ENCODE measurements at places on chromosomes 12 and 14.

GRCh38 chr12:1810201-1810930 is 10.0 kb upstream of the LRTM2 start:
- no peak for DNase-seq

DNA sequence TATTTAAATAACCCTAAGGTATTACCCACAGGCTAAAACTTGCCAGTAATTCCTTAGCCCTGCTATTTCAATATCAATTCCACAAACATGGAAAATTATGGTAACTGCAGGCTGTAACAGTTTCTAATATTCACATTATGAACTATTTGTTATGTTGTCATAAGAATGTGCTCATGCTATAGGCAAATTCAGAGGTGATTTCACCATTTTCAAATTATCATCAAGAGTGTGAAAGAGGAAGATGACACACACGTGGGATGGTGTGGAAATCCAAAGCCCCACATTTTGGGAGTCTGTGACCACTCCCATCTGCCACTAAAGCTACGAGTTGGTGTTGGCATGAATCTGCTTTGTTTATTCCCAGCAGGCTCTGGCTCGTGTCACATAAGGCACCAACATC is 5.9 kb upstream of the MYO1A start:
- DNase-seq, result no peak

GRCh38 chr12:65155784-65156183 is 13.6 kb upstream of the LEMD3 start:
- peak; percentile 47 for DNase-seq

- DNase-seq, result no peak
Observed at GRCh38 chr12:64744422-64745258, 14.6 kb downstream of the GNS start.

GRCh38 chr12:51391283-51392123 is at the start of gene GALNT6:
GALNT6 (minus strand) TSS chr12:51391406; CDS start chr12:51379781, 11,625 bp downstream.
- no peak for DNase-seq

DNA sequence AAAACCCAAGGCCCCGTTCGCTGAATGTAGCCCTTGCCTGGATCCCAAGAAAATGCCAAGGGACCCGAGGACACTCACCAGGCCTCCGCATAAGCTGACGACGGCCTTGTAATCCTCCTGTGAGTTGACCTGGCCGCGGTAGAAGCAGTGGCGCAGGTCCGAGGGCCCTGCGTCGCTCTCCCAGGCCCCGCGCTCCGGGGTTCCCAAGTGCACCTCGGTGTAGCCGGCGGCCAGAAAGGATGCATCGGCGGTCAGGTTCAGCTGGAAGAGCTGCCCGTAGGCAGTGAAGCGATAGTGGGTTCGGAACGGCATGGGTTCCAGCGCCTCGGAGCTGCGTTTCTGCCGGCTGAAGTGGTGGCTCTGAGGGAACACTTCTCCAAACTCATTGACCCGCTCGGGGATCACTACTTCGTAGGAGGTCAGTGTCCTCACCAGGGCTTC is 1.2 kb downstream of the ADAMTS20 start:
- no peak for DNase-seq

- DNase-seq, result no peak
Observed at GRCh38 chr12:88367231-88367630, 213.0 kb downstream of the KITLG start.

GRCh38 chr14:45699471-45699870 is 446.5 kb upstream of the MIS18BP1 start:
- no peak for DNase-seq

DNA sequence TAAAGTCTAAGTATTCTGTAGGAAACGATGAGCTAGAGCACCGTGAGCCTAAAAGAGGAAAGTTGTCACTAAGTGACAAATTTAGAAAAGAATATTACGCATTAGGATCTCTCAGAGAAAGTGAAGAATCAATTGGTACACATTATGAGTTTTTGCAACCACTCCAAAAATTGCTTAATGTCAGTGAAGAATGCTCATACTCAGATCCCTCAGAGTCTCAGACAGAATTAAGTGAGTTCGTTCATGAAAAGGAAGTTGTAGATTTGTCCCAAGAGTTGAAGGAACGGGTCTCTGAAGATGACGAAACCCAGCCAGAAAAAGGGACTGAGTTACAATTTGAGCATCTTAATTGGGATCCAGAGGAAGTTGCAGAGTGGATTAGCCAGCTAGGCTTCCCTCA is 1.5 kb downstream of the SAMD15 start:
- no peak for DNase-seq

- DNase-seq, result peak; percentile 24
Observed at GRCh38 chr12:93413064-93413463, 28.7 kb downstream of the UBE2N start.

DNA sequence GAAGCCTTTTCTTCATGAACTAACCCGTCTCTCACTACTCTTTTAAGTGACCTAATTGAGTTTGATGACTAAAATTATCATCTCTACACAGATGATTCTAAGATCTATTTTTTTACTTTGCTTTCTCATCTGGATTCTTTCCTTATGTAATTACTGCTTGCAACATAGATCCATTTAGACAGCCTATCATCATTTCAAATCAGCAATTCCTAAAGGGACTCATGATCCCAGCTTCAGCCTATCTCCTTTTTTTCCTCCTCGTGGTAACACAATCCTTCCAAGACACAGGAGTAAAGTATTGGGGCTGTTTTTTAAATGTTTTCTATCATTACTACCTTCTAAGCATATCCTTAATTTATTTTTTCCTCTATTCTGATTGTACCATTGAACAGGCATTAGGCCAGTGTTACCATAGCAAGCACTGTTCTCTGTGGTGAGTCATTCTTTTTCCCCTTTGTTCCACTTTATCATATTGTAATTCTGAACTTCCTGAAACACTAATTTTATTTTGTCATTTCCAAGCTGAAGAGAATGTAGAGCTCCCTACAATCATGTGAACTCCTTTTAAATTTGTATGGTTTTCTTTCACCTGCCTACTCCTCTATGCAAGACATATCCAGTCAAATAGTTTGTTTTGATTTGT is 190.4 kb upstream of the FAR2 start:
- no peak for DNase-seq

GRCh38 chr14:101673873-101674272 is 87.6 kb upstream of the PPP2R5C start:
- DNase-seq, result no peak

- DNase-seq, result no peak
Observed at GRCh38 chr14:100709289-100710284, 17.1 kb upstream of the DLK1 start.

- no peak for DNase-seq
Observed at GRCh38 chr12:29650371-29650770, 133.4 kb downstream of the TMTC1 start.

- DNase-seq, result no peak
Observed at GRCh38 chr14:59897757-59898383, 22.1 kb upstream of the LRRC9 start.

DNA sequence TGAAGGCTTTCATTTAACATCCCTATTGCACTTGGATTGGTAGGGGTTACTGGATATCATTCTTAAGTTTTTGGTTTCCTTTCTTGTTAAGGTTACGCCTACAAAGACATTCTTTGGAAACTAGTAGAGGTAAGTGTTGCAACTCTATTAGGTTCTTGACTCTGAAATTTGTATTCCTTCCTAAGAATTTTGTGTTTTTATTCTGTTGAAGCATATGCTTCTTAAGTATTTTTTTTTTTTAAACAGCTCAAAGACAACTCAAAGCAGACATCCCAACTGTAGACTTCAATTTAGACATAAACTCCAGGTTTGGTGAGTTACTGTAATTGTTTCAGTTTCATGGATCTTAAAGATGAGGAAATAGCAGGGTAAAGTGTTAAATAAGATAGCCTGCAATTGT is 1.1 kb upstream of the RBMS2 start:
- no peak for DNase-seq

GRCh38 chr12:113638460-113638775 is 166.7 kb upstream of the LHX5 start:
- no peak for DNase-seq

DNA sequence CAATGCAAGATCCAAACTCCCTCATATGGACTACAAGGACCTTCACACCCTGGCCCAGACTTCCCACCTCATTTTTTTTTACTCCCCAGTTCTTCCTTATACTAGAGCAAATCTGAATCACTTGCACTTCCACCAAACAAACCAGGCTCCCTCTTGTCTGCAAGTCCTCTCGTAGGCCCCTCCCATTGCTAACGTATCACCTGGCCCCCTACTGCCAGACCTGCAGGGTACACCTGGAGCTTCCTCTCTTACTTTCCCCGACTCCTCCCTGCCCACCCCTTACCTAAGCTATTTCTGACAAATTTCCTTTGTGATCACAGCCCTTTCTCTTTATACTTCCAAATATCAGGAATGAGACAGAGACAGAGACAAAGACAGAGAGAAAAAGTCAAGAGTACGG is 463.9 kb downstream of the GALC start:
- DNase-seq, result no peak

DNA sequence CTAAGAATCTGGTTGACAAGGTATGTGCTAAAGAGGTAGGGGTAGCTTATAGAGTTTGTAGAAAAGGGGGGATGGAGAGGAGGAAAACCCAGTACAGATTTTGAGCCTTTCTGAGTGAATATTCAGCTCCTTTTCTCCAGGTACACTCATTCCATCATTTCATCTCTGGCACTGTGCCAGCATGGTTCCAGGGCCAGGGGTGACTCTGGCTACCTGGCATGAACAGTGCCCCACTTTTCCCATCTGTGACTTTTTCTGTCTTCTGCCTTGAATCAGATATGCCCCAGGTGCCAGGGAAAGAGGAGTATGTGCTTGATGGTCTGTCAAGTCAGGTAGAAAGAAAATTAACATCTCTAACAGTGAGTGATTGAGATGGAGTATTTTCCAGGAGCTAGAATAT is 175.7 kb downstream of the CACNA1C start:
- no peak for DNase-seq

DNA sequence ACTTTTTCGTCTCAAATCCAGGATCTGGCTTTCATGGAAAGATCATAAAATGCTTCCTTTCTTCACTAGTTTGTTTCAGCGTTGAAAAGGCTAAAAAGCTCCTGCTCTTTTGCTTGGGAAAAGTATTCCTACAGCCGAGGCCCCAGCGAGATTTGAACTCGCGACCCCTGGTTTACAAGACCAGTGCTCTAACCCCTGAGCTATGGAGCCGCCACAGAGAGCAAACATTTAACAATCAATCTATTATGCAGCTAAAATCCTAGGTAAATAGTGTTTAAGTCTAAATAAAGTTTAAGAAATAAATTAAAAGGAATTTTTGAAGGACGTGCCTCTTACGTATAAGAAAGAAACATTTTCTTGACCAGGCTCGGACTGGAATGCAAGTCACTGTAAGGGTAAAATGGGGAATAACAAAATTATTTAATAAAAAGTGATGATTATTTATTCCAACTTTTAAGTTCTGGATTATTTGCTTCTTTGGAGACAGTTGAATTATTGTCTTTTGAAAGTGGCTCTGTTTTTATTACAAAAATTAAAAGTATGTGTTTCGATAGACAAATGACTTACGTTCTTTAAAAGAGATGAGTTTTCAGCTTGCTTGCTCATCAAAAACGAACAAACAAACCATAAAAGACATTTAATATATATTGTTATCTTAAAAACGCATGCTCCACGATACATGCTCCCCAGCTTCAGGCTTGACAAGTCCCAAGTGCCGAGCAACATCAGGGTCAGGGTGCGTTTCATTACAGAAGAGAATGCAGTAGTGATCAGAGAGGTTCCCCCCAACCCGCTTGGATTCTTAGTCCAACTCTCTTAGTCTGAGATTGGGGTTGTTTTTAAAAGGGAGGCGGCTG is 10.2 kb downstream of the OR6S1 start:
- DNase-seq, result peak; percentile 68

DNA sequence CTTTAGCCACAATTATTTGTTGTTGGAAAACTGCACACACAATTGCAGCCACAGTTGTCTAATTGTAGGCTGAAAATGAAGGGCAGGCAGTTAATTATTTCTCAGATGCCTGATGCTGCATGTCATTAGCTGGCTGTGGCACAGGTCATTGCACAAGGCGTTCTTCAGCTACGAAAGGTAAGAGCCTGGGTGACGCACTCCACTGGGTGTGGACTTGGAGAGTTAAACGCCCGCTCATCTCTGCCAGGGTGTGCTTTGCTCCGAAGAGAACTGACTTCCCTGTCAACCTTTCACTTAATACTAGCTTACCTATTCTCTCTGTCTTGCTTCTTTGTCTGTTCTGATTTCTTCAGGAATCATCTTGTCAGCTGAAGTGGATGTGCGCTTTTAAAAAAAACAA is 91.4 kb upstream of the CPM start:
- no peak for DNase-seq

GRCh38 chr12:52630008-52630500 is 11.7 kb upstream of the KRT73 start:
- no peak for DNase-seq

DNA sequence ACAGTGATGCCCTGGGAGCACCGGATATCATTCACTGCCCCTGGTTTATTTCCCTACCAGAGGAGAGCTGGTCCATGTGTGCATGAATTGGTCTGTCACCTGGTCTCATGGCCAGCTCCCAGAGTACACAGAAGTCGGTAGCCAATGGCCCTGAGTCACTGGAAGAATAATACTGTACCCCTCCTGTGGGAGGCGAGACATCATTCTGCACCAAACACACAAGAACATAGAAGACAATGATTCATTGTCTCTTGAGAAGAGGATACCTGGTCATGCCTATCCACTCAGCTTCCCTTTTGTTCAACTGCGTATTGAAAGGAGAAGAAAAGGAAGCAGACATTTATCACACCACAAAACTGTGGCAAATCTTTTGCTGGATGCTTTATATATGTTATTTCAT is 216.2 kb downstream of the DPF3 start:
- no peak for DNase-seq

GRCh38 chr12:98770230-98770629 is 125.1 kb downstream of the APAF1 start:
- no peak for DNase-seq

DNA sequence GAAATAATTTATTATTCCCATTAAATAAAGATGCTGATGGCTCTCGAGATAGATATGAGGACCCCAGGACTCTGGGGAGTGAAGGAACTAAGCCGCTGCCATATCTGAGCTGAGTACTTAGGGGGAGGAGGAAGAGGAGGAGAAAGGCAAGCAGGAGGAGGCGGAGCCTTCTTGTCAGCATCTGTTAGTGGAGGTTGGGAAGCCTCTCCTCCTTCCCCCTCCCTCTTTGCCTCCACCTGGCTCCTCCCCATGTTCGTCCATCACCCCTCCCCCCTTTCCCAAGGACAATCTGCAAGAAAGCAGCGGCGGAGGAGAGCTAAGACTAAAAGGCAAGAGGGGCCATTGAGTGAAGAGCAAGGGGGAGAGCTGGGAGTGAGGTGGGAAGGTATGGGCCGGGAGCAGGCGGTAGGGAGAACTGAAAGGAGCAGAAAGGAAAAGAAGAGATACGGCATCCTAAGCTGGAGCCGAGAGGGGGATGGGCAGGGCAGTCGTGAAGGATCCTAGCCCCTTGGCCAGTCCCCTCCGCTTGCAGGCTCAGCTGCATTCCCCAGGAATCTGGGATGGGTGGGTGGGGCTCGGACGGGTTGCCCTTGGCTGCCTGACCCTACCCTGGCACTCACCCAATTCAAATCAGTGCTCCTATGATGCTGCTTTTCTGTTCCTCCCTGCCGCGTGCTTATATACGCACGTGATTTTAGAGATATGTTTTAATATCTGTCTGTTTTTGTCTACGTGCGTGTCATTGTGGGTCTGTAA is at the start of gene PFKM:
Gene PFKM (plus strand): TSS at position 287 of the 756 bp plus-strand sequence. CDS start 3,411 bp downstream, outside the sequence.
- DNase-seq, result peak; percentile 58
